ENCODE measurements at places on chromosomes 1 and 21.

GRCh38 chr1:6584126-6585080 is 4.6 kb downstream of the ZBTB48 start:
- no peak for ATAC-seq

- peak; percentile 39 for ATAC-seq
These were observed 91.2 kb downstream of the ACTL8 start for GRCh38 chr1:17846341-17846740.

DNA sequence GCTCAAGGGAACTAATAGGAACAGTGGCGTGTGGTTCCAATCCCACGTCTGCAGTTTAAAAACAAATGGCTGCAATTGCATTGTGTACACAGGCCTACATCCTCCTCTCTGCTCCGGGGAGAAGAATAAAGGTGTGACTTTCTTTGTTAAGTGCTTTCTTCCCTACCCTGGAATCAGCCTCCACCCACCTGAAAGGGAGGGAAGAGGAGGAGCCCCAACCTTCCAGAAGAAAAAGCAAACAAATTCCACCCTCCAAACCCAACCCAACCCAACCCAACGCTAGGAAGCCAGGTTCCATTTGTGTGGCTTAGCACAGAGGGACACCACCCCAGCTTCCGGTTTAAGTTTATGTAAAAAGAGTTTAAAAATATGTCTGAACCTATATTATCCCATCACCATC is 11.8 kb upstream of the BACE2 start:
- ATAC-seq = no peak

GRCh38 chr1:77975907-77976306 is 3.0 kb downstream of the FUBP1 start:
- ATAC-seq = no peak

DNA sequence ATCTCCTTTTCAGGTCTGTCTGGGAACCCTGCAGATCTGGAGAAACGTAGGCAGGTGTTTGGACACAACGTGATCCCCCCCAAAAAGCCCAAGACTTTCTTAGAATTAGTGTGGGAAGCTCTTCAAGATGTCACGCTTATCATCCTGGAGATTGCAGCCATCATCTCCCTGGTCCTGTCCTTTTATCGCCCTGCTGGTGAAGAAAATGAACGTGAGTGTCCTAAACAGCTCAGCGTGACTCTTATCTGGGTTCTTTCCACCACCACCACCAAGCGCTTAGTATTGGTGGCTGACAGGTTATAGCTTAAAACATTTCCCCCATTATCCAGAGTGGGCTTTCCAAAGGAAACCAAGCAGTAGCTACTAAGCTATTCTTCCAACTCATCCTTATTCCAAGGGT is 66.8 kb upstream of the LAX1 start:
- ATAC-seq = no peak

GRCh38 chr1:180615493-180616290 is 16.1 kb upstream of the XPR1 start:
- ATAC-seq = no peak

DNA sequence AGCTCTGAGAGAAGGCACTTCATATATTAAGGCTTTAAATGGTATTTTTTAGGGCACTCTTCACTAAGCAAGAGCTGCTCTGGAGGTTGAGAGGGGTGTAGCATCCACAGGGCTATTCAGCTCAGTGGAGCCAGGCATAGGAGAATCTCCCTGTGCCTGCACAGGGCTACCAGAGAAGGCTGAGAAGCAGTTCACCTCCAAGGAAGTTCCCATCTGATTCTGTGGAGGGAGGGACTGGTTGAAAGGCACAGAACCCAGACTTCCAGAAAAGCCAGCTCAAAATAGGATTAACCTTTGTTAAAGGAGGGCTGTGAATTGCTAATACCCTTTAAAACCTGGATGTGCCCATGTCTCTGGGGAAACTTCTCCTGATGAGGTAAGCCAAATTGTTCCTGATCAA is 304.5 kb downstream of the TTLL7 start:
- no peak for ATAC-seq

GRCh38 chr1:63874278-63874880 is 100.6 kb downstream of the ROR1 start:
- ATAC-seq = no peak

DNA sequence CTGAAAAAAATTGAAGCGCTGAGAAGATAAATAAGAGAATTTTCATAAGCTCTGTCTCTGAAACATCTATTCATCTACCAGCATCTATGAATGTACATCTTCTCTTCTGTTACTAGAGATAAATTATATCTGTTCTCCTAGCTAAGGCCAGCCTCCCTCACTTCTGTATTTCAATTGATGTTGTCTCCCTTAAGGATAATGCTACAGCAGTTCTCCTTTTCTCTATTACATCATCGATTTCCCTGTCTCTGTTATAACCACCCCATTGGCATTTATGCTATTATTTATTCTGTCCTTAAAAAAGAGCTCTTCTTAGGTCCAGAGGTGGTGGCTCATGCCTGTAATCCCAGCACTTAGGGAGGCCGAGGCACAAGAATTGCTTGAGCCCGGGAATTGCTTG is 42.9 kb upstream of the TMCO2 start:
- ATAC-seq = no peak

- ATAC-seq = peak; percentile 47
These were observed 64.9 kb upstream of the GNG12 start for GRCh38 chr1:67898033-67898726.

DNA sequence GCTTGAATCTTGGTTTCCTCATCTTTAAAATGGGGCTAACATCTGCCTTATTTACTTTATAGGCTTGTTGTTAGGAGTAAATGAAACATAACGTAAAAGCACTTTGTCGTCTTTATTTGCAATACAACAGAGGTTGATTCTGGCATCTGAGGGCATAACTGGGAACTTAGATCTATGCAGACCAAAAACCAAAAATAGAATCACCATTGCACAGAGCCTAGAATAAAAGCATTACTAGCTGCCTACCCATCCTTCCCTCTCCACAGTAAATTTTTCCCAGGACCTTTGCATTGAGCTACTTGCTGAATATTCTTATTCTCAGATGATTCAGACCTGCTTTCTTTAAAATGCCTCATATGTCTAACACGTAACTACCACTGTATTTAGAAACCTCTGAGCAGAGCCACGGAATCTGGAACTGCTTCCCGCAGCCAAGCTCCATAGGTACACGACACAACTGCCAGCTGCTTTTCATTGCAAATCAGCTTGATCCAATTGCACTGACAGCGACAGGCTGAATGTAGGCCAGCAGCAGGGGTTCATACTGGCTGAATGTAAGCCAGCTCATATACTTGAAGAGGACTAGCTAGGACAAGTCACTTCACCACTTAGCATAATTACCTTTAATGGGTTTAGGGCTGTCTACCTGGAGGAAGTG is 33.2 kb upstream of the SERBP1 start:
- peak; percentile 44 for ATAC-seq

GRCh38 chr1:246923482-246923881 is 8.3 kb downstream of the AHCTF1 start:
- no peak for ATAC-seq

GRCh38 chr1:228284148-228284495 is 76.3 kb downstream of the OBSCN start:
- no peak for ATAC-seq

- no peak for ATAC-seq
These were observed 53.5 kb upstream of the TIAM1 start for GRCh38 chr21:31397515-31397926.

Measured in motor neuron (in vitro differentiated cells).